Stimulated activated CD4-positive, alpha-beta T cell treated with anti-CD3 and anti-CD28 coated beads, TNF-alpha, amount 100 ng/mL, for 1 hour (primary cell): ENCODE measurements at places on chromosomes 1 and 21.

- no peak for DNase-seq
These were observed 14.0 kb downstream of the OR2G6 start for GRCh38 chr1:248521856-248522255.

DNA sequence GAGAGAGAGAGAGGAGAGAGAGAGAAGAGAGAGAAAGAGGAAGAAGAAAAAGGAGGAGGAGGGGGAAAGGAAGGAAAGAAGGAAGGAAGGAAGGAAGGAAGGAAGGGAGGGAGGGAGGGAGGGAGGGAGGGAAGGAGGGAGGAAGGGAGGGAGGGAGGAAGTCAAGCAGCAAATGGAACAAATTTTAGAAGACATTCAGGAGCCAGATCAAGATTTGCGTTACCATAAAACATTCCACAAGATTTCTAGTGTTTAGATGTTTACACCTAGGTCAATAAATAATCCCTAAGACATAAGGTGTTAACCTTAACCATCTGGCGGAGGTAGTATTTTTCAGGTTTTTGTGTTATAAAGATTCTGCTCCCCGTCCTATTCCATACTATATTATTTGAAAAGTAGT lies 1320.1 kb upstream of the PRMT6 start:
- DNase-seq, result no peak

GRCh38 chr1:225755671-225756319 lies 21.8 kb upstream of the SRP9 start:
- DNase-seq, result no peak

DNA sequence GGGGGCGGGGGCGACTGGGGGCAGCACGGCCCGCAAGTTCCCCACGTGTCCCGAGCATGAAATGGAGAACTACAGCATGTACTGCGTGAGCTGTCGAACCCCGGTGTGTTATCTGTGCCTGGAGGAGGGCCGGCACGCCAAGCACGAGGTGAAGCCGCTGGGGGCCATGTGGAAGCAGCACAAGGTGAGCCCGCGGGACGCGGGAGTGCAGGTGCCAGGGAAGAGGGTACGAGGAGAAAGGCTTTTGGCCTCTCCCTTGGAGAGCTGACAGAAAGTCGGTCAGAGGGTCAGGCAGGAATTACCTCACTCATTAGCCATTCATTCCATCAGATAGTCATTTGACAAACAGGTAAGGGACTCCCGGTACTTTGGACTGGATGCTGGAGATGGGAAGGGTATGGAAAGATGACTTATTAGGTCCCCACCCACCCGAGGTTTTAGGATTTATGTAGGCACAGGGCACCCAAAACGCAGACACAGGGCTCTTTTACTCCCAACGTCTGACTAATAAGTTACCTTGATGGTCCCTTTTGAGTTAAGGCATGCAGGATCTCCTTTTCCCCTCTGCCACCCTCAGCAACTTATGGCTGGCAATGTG lies 2.1 kb downstream of the TRIM67 start:
- no peak for DNase-seq

- no peak for DNase-seq
These were observed 7.9 kb downstream of the COL6A1 start for GRCh38 chr21:45989355-45990048.

GRCh38 chr1:98068016-98068415 lies 147.2 kb upstream of the DPYD start:
- DNase-seq, result no peak

GRCh38 chr1:41768583-41768982 lies 150.1 kb downstream of the HIVEP3 start:
- no peak for DNase-seq

- no peak for DNase-seq
These were observed 79.4 kb upstream of the SLC25A33 start for GRCh38 chr1:9459816-9460407.

GRCh38 chr1:68173283-68173935 lies 58.9 kb downstream of the WLS start:
- DNase-seq, result no peak

DNA sequence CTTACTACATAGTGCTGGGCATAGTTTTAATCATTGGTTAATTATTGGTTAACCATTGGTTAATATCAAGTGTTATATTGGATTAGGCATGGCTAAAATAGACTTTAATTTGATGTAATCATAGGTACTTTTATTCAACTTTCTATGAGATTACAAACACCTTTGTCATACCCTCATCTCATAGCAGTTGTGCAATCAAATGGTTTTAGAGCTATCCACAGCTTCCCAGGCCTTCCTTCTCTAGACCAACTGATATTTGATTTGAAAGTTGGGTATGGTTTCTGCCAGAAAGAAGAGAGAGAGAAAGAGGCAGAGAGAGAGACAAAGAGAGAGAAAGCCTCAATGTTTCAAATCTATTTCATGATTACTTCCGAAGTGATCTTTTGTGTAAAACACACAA lies 9.6 kb upstream of the RGS1 start:
- no peak for DNase-seq

DNA sequence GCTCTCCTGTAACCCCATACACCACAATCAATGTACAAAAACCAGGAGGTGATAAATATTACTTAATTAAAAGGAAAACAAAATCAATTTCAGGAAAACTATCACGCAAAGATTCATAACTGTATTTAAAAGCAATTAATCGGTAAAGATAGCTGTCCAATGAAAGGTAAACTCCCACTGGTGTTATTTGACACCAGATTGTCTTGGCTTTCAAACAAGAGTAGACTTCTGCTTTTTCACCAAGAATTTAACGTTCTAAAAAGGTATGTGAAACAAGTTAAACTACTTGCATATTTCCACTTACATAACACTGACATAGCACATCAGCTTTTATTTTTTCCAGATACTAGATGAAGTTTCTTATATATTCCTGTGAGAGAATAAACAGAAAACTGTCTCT lies 3.5 kb downstream of the PLPP3 start:
- no peak for DNase-seq

DNA sequence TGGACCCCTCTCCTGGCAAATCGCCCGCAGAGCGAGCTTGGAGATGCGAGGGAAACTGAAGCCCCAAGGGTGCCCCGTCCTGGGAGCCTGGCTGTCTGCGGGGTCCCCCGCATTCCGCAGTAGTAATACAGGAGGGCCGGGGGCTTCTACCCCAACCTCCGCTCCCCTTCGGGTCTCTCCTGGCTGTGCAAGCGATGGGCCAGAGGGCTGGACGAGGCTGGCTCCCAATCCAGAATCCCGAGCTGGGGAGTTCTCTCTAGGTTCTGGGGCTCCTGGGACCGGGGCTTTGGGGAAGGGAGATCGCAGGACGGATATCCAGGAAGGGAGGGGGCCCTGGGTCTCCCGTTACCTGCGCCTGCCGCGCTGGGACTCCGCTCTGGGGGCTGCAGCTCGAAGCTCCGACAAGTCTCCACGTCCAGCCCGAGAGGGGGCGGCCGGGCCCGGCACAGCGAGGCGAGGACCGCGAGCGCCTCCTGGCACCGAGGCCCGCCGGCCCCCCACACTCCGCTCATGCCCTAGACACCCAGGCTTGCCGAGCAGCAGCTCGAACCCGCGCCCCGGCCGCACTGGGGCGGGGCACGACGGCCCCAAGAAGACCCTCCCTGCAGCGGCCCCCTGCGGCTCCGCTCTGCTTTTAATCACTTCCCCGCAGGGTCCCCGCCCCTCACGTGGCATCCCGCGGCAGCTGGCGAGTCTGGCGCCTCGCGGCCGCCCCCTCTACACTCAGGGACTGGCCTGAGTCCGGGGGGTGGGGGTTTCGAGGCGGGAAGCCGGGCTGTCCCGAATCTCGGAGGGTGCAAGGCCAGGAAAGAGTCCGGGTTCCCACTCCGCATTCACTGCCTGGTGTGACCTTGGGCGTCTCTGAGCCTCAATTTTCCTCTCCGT lies at the start of gene SYT6:
TSS of gene SYT6 (minus strand) at position 609 of the 885 bp plus-strand sequence. CDS start at position 512, 97 bp downstream.
- no peak for DNase-seq

DNA sequence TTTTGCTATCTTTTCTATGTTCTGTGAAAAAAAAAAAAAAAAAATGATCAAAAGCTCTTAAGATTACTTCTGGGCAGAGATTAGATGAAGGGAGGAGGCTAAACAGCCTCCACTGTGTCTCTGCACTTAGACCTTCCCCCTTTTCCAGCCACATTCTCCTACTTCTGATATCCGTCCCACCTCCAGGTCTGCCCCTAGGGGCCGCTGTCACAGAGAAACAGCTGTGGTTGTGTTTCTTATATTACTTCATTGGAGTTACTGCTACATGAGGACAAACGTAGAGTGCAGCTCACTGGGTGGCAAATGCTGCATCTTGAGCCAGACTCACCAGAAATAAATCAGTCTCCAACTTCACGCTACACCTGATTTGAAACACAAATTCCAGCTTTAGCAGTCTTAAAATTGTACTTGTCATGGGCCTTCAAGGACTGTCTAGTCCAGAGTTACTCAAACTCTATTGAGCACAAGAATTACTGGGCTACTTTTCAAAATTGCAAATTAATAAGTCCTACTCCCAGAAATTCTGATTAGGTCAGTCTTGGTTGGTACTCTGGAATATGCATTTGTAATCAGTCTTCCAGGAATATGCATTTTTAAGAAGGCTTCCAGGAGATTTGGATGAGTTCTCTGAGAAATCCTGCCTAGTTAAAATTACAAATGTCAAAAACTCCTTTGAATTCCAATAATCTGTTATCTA lies 125.2 kb upstream of the PTBP2 start:
- no peak for DNase-seq

DNA sequence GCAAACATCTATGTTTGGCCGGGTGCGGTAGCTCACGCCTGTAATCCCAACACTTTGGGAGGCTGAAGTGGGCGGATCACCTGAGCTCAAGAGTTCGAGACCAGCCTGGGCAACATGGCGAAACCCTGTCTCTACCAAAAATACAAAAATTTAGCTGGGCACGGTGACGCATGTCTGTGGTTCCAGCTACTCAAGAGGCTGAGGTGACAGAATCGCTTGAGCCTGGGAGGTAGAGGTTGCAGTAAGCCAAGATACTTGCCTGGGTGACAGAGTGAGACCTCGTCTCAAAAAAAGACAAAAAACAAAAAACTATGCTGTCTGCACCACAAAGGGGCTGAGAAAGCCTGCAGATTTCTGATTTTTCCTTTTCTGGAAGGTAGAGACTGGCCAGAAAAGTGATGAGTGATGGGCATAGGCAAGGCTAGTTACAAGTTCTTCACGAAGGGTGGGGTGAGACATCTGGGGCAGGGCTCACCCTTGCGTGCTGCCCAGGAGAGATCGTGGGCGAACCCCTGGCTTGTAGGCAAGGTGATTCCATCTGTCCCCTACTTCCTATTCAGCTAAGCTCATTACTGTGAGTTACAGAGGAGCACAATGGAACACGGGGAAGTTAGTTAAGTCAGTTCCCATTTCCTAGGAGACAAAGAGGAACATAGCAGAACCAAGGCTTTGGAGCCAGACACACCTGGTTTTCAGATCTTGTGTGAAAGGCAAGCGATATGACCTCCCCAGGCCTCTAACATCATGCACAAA lies 3.2 kb downstream of the SLC2A1 start:
- DNase-seq, result no peak

GRCh38 chr1:91537281-91537986 lies 36.8 kb downstream of the CDC7 start:
- DNase-seq, result no peak

DNA sequence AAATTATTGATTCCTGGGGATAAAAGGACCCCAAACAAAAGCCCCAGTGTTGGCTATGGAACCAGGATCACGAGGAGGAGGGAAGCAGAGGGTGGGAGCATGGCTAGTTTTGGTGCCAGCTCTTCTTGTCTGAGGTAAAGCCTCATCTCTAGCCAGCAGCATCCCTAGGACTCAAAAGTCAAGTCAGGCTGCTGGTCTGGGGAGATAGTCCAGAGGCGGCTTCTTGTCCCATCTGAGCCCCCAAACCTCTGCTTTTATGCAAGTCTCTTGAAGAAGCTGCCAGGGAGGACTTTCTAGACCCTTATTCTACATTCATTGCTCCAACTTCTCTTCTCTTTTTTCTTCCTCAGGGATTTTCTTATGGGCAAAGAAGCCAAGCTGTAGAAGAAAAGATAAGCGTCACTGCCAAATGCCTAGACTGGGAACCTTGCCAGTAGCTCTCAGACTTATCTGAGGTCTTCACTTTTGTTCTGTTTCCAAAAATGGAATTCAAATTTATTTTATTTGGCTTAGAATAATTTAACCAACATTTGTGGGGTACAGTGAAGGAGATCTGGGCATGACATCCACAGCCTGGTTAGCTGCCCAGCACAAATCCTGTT lies 6.9 kb upstream of the ANKRD35 start:
- DNase-seq, result no peak

DNA sequence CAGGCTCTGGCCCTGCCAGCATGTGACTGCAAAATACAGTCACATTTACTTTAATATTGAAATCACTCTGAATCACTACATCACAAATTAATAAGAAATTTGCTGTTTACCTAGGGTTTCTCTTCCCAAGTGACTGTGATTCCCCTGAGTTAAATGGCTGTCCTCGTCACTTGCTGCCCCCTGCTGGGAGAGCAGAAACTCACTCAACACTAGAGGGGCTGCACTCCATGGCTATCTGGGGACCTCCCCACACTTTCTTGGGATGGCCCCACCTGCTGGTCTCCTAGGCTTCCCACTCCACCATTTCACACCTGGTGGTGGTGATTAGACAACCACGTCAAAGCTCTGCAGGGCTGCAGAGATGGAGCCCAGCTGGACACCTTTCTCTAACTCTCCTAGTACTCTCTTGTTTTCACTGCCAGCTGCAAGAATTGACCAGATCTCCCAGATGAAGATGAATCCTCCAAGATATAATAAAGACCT lies 63.4 kb downstream of the CD2 start:
- peak; percentile 63 for DNase-seq

DNA sequence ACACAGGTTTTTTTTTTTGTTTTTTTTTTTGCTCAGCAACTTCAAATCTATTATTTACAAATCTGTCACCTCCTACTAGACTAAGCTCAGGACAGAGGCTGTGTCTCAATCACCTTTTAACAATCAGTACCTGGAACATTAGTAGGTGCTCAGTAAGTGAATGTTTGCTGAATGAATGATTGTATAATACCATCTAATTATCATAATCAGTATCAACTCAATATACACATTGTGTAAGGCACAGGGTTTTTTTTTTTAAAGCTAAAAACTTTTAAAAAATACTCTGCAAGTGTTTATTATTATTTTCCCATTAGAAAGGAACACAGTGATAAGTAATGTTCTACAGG lies 9.2 kb downstream of the ERRFI1 start:
- DNase-seq, result no peak

- DNase-seq, result no peak
These were observed 18.8 kb downstream of the EMC1 start for GRCh38 chr1:19232524-19232846.

DNA sequence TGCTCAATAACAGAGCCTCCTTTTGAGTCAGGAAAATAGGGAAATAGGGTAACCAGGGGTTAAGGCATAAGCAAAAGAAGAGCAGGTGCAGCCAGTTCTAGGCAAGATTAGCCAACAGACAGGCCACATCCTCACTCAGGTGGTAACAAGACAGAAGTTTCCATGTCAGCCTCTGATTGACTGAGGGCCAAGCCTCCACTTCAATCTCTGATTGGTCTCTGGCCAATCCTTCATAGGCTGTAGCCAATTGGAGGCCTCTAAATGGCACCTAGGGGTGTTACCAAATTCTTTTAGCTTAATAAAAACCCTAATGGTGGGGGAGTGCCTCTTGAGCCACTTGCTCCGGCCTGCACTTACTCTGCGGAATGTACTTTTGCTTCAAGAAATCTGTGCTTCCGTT lies 37.2 kb downstream of the LACTBL1 start:
- DNase-seq, result no peak
